ENCODE measurements at places on chromosomes 2 and 18.

- DNase-seq, result no peak
Measured at GRCh38 chr2:98412751-98413458, 31.8 kb upstream of the INPP4A start.

DNA sequence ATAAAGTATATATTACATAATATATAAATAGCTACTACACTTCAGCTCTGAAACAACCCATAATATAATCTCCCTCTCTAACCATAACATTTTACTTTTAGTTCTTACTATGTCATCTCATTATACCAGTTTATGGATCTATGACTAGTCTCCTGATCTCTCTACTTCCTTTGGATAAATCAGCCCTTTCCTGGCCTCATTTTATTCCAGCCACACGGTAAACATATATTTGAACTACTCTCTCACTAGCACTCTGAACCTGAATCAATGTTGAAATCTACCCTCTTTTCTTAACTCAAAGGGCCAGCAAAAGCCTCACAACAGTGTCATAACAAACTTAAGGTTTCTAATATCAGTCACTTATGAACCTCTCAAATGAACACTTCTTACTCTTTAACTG is 62.6 kb downstream of the BAZ2B start:
- no peak for DNase-seq

- DNase-seq, result no peak
Measured at GRCh38 chr18:12908706-12909105, 24.7 kb upstream of the PTPN2 start.

DNA sequence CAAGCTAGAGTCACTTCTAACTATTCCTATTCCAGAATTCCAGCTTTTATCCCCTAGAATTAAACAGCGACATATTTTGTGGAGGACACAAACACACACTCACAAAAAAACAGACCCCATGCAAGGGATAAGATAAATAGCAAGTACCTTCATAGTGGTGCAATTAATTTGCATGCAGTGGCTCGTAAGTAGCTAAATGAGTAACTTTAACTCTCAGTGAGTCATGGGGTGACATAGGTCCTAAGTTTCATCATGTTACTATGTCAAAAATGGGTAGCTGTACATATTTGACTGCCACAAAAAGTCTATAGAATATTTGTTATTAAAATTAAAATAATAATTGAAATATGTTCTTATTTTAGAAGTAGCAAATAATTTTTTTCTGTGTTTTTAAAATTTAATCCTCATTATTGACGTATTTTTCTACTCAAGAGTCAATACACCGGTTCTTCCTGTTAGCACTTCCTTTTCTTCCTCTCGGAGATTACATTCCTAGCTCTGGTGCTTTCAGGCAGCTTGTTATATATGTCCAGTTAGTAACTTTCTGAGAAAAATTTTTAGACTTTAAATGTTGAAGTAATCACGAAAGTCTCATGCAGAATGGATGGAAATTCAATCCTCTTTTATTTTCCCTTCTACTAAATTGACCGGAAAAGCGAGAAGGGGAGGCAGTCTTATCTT is 247.0 kb downstream of the KCNH7 start:
- no peak for DNase-seq

DNA sequence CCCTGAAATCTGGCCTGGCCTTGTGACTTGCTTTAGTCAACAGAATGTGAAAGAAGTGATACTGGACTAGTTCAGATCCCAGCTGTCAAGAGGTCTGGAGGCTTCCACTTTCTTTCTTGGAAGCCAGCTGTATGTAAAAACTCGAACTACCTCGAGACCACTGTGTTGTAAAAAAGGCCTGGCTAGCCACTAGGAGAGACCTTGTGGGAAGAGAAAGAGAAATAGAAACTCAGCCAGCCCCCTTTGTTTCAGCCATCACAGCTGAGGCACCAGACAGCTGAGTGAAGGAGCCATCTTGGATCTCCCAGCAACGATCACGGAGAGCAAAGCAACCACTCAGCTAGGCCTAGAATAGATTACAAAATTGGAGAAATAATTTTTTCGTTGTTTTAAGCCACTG is 324.9 kb upstream of the TCF4 start:
- DNase-seq, result no peak

DNA sequence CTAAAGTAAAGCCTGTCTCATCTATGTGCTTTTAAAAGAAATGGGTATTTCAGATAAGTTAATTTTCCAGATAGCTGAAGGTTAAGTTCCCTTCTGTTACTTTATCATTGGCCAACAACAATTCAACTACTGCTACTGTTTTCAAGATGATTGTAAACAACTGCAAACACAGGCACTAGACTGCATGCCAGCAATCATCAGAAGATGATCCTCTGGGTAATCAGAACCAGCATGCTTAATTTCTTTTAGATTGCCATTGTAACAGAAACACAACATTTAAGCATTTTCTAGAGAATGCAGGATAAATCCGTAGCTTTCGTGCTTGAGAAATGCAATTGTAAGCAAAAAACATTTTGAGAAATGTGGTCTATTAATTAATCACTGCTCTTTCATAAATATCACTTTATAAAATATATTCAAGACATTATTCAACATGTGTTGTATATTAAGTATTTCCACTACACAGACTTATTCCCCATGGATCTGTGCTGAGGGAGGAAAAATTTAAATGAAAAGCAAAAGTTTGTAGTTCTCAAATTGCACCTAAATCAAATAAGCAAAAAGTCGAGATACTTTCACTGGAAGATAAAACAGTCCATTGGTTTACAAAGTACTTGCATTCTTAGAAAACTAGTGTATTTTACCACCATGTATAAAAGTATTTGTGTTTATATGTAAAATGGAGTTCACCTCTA is 133.7 kb downstream of the ATL2 start:
- DNase-seq, result no peak

- no peak for DNase-seq
Measured at GRCh38 chr2:218366621-218367414, 10.2 kb downstream of the CATIP start.

DNA sequence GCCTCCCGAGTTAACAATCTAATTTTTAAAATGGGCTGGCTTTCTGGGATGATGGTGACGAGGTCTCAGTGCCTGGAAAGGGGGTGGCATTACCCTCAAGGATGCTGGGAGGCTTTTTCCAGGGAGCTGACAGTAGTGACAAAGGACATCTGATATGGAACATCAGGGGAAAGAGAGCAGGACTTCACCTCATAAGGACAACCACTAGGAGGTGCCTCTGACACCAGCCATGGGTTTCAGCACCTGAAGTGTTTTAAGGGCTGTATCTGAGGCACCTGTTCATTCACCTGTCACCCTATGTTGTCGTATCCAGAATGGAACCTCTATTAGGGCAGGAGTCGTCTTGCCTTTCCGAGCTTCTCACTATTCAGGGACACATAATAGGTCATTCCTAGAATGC is 10.8 kb downstream of the IL36B start:
- no peak for DNase-seq
